Renal pelvis (tissue), 12 donors: ENCODE measurements at places on chromosomes 4 and X. TPM values are rescaled to one million over a fixed set of nuclear protein-coding genes. Genes with fewer than 3 reads are reported as not detected.

- no peak for DNase-seq
These were observed 148.0 kb downstream of the STIM2 start for GRCh38 chr4:27008679-27009078.

DNA sequence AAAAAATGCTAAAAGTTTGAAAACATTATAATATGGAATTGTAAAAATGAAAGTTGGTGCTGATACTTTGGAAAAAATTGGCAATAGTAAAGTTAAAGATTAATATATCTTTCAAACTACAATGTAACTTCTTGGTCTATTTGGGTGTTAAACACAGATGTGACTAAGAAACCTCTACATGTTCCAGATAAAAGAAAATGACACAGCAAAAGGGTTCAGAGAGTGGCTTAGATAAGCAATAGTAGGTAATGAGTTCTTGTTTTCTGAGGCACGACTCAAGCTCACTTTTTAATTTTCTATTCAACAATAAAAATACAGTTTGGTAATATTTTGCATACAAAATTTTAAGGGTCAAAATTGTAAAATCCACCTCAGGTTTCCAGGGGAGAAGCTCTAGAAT is 292.7 kb downstream of the GALNTL6 start:
- no peak for DNase-seq

GRCh38 chr4:73687421-73687820 is 52.9 kb upstream of the CXCL8 start:
- DNase-seq, result no peak

- DNase-seq, result no peak
These were observed 72.9 kb downstream of the AMMECR1 start for GRCh38 chrX:110245011-110245410.

DNA sequence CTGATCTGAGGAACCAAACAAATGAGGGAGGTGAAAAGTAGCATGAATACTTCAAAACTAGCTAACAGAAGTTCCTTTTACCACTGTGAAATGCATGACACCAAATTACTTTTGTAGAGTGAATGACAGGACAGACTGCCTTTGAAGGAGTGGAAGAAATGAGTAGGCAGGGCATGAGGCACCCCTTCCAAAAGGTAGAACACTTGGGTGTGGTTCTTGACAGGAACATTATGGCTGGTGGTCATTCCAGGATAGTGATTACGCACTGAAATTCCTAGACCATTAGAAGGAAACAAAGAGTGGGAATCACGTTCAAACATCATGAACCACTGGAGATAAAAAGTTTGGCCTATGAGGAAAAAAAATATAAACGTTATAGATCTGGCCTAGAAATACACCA is 4.9 kb downstream of the HUWE1 start:
- DNase-seq, result no peak

GRCh38 chr4:24145591-24145990 is 255.7 kb upstream of the PPARGC1A start:
- DNase-seq, result no peak

- no peak for DNase-seq
These were observed 85.4 kb downstream of the RPS3A start for GRCh38 chr4:151184523-151185458.

DNA sequence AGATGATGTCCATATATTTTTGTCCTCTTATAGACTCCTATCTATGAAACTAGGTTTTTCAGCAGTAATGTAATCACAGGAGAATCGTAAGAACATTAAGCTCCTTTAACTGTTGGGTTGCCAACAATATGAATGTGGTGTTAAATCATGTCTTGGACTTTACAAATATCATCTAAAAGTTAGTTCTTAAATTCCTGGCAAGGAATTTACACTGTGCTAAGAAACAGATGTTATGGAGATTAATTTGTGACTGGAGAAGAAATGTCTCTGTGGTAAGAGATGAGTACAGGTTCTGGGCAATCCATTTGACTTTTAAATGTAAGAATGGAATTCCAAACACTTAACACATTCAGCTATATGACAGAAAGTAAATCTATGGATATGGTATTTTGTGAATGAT is 34.6 kb downstream of the CNKSR2 start:
- DNase-seq, result no peak

DNA sequence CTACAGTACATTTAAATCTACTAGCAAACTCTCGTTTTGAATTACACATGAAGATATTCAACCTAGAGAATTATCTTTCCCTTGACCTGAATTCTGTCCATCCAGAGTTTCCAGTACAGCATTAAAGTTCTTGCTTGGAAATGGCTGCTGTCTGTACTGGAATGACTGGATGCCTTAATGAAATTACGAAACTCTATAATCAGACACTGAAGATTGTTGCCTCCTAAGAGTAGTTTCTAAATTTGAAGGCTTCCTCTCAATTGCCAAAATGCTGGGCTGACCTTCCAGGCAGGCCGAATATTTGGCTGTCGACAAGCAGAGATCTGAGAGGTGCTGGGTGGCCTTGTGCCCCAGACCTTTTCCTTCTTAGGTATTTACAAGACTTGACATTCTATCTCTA is 215.1 kb upstream of the GPC4 start:
- no peak for DNase-seq

- no peak for DNase-seq
These were observed 2032.8 kb downstream of the PCDH7 start for GRCh38 chr4:32752962-32753361.

DNA sequence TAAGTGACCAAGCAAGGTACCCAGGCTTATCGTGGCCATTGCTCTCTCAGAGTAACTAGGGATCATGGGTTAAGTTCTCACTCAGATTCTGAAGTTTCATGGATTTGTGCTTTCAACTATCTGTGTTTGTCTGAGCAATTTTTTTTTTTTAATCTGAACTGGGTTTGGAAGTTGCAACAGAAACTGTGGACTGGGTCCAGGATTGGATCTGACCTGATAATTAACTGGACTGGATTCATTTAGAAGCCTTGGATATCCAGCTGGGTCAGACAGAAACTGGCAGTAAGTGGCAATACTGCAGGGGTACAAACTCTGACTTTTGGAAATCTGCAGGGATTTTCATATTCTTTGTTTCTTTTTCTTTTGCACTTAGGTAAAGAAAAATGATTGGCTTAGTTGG is 38.7 kb upstream of the FGF2 start:
- DNase-seq, result no peak

DNA sequence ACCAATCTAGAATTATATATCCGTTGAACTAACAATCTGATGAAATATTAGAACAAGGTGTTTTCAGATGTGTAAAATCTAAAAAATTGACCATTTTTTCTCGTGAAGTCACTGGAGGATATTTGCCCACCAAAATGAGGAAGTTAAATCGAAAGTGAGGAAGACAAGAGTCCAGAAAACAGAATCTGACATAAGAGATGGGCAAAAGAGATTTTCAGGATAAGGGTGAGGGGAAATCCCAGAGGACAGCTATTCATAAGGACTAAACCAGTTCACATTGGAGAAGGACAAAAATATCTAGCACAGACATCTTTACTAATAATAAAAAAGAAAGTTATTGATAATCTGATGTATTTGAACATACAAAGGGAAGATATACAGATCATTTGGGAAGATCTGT is 18.7 kb upstream of the ALG13 start:
- DNase-seq, result no peak

DNA sequence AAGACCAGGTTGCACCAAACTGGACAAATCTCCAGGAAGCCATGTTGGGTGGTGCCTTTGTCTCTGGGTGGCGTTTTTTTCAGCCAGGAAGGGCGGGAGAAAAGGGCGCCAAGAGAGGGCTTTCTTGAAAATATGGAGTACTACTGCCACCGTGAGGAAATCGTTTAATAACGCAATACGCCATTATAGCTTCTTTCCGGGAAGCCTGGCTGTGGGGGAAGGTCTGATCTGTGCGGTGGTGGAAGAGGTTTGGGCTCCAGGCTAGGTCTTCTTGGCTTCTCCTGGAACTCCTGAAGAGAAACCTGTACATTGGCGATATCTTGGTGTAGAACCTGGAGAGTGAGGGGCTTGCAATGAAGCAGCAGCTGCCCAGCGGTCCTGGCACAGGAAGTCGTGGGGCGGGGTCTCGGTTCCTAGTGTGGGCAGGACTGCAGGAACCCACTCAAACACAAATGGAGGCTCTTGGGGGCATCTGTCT is 202.7 kb downstream of the OR13H1 start:
- peak; percentile 90 for DNase-seq

- DNase-seq, result no peak
These were observed 9.2 kb upstream of the MSN start for GRCh38 chrX:65658229-65658628.

DNA sequence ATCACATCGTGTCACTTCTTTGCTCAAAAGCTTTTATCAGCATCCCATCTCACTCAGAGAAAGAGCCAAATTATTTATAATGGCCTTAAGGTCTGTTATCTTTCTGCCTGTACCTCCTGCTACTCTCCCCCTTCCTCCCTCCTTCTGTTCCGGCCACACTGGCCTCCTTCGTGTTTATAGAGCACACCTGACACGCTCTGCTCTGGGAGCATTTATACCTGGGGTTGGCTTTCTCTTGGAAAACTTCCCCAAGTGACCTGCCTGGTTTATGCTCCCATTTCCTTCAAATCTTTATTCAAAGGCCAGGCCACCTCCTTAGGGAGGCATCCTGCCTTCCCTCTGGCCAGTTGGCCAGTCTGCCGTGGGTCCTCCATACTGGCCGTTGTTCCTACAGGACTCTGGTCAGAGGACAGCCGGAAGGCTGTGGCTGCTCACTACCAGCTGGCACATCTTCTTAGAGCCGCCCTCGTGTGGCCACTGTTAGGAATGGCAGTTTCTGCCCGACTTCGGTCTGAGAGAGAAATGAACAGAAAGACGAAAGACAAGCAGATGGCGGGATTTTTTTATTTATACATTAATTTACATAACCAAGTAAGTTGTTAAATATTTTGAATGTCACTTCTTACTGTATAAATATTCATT is 80.2 kb upstream of the CBLL2 start:
- DNase-seq, result peak; percentile 43

DNA sequence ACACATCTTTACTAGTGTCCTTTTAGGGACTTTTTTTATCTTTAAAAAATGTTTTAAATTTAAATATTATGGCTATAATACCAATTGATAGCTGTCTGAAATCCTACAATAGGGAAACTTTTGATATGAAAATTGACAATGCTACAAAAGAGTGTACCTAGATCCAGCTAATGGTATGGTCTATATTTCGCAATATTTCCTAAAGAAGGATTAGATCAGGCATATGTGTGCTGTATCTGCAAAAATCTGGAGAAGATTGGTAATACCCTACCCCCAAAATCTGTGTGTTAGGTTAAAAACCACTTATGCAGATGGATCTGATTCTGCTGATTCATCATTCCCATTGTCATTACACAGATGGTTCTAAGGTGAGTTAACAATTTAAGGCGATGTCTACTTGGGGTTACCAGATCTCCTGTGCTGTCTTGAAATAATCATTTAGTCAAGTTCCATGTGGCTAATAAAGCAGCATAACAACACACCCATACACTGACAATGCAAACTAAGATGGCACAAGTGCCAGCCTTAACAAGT is 137.1 kb downstream of the GASK1B start:
- no peak for DNase-seq

- no peak for DNase-seq
These were observed 29.0 kb upstream of the PSAPL1 start for GRCh38 chr4:7463566-7464258.

DNA sequence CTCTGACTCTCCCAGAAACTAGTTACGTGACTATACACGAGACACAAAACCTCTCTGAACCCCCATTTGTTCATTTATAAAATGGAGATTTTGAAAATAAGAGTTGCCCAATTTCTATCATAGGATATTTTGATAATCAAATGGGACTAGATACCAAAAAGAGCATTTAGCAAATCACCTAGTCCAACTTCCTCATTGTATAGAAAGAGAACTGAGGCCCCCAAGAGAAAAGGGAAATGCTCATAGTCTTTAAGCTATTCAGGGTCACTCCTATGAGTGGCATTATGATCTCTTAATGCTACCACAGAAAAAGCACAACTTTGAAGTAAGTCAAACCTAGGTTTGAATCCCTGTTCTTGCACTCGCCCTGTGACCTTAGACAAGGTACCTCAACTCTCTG is 62.7 kb downstream of the BMP15 start:
- DNase-seq, result no peak

GRCh38 chrX:129939986-129940385 is 34.0 kb downstream of the UTP14A start:
- DNase-seq, result no peak

DNA sequence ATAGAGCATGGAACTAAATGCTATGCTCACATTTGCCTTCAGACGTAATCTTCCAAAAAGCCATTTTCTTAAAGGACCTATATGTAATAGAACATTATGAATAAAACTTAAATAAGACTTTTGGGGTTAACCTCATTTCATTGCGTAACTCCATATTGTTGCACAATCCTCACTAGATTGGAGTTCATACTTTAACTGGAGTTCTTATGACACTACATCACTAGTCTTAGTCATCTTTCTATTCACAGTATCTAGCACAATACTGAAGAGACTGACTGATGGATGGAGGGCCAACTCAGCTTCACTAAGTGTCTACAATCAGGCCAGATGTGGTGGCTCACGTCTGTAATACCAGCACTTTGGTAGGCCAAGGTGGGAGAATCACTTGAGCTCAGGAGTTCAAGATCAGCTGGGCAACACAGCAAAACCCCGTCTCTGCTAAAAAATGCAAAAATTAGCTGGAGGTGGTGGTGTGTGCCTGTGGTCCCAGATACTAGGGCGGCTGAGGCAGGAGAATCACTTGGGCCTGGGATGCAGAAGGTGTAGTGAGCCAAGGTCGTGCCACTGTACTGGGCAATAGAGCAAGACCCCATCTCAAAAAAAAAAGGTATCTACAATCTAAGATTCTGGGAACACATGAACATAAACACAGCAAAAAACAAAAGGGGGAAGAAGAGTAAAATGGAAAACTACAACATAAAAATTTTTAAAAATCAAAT is 80.8 kb upstream of the MAB21L2 start:
- no peak for DNase-seq

- DNase-seq, result no peak
These were observed 474.7 kb downstream of the PCDH7 start for GRCh38 chr4:31194823-31195222.

The SCRG1 gene
- 0.30 TPM for polyA plus RNA-seq

The RHOXF2 gene
- not detected for polyA plus RNA-seq

The SPOCK3 gene
- 6.2 TPM for polyA plus RNA-seq

The LEF1 gene
- 53.1 TPM for polyA plus RNA-seq

The NSUN7 gene
- 11.1 TPM for polyA plus RNA-seq

The PRAF2 gene
- 44.2 TPM for polyA plus RNA-seq

The PAGE1 gene
- not detected for polyA plus RNA-seq

The IL13RA1 gene
- polyA plus RNA-seq, result 48.5 TPM

The NLGN4X gene
- 8.7 TPM for polyA plus RNA-seq

The ZNF674 gene
- 7.3 TPM for polyA plus RNA-seq

The FGFR3 gene
- 147 TPM for polyA plus RNA-seq

The APLN gene
- 5.5 TPM for polyA plus RNA-seq

The TAF7L gene
- polyA plus RNA-seq, result 0.50 TPM
